ENCODE measurements at places on chromosomes 5 and 9. TPM values are rescaled to one million over a fixed set of nuclear protein-coding genes. Genes with fewer than 3 reads are reported as not detected.

WNT8A gene
- total RNA-seq: not detected

GRCh38 chr5:24591426-24591825 lies 53.4 kb downstream of the CDH10 start:
- DNase-seq: no peak

DNA sequence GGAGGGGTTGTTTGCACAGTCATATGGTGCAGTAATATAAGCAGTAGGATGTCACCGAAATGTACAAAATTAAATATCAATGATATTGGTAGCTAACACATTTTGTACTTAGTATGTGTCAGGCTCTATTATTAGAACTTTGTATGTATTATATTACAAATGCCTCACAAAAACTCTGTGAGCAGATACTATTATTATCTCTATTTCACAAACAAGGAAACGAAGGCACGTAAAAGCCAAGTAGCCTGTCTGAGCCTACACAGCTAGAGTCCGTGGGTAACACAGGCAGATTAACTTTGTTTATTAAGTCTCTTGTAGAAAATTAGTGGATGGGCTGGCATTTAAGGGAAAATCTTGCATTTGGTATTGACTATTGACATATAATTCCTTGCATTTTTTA lies 284.3 kb upstream of the DAB2 start:
- no peak for DNase-seq

GRCh38 chr9:76676857-76677256 lies 87.4 kb upstream of the PCA3 start:
- no peak for DNase-seq

DNA sequence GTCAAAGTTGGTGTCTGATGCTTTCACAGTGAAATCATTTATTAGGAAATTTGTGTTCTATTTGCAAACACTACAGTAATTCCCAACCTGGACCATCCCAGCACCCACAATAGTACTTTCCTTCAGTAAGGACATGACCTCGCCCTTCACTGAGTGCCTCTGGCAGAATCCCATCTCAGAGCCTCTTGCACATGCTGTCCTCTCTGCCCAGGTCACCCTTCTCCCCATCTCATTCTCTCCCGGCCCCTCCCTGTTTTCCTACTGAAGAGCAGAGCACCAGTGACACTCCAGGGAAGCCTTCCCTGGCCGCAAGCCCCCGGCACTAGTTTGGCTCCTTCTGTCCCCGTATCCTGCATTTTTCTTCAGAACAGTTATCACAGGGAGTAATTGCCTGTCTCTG lies 220.4 kb downstream of the MAPKAP1 start:
- no peak for DNase-seq

CDC20B gene
- not detected for total RNA-seq

C5orf15 gene
- 25.0 TPM for total RNA-seq

- DNase-seq: no peak
Observed at GRCh38 chr5:79318935-79319614, 83.1 kb downstream of the JMY start.

DNA sequence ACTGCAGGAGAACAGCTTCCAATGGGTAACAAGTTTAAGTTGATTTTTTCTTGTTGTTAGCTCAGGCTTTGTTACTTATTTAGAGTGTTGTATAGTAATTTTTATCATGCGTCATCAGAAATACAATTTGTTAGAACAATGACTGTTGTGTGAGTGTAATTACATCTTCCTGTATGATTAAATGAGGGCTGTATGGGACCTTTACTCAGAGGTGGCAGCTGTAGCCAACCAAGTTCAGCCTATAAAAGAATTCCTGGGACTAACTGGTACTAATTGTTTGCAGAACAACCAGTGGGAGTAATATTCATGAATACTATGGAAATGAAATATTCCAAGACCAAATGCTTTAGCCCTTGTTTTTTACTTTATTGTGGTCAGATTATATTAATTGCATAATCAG lies 30.8 kb upstream of the TJP2 start:
- DNase-seq: no peak

DNA sequence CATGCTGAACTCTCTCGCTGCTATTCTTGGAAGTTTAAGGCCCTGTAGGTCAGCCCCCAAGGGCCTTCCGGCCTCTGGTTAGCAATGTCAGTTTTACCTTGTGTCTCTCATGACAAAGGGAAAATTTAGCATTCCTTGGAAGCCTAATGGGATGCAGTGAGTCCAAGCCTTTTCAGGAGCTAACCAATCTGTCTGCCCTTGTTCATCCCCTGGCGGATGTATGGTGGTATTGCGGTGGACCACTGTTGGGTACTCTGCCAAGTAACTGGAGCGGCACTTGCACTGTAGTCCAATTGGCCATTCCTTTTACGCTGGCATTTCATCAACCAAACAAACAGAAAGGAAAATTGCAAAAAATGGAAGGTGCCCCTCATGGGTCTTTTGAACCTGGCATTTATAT lies 318.4 kb upstream of the NMUR2 start:
- DNase-seq: peak; percentile 26

GRCh38 chr9:74245866-74246497 lies 251.2 kb upstream of the RORB start:
- DNase-seq: no peak

DNA sequence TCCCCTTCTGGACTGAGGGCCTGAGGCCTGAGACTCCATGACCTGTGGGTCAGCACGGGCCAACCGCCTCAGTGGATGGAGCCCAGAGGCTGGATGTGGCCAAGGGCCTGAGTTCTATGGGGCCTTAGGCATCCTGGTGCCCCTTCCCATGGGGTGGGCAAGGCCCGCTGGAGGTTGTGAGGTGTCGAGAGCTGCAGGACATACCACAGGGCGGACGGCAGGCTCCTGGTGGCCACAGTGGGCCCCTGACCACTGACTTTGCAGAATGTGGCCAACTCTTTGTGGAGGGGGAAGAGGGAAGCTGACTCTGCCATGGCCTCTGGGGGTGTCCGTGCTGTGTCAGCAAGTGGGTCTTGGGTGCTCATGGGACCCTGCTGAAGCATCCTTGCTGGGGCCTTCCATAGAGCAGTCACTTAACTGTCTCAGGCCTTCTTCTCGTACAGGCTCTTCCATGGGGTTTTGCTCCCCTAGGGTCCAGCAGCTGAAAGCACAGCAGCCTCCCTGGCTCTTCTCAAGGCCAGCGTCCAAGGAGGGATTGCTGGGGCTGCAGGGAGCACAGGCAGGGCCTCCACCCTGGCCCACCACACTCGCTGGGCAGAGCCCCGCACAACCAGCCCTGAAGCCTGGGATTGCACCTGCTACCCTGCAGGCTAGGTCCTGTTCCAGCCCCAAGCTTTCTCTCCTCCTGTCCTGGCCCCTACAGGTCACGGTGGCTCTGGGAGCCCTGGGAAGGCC lies 21.6 kb upstream of the SLC9A3 start:
- DNase-seq: no peak

GRCh38 chr5:121399879-121400278 lies 451.8 kb upstream of the FTMT start:
- no peak for DNase-seq

DNA sequence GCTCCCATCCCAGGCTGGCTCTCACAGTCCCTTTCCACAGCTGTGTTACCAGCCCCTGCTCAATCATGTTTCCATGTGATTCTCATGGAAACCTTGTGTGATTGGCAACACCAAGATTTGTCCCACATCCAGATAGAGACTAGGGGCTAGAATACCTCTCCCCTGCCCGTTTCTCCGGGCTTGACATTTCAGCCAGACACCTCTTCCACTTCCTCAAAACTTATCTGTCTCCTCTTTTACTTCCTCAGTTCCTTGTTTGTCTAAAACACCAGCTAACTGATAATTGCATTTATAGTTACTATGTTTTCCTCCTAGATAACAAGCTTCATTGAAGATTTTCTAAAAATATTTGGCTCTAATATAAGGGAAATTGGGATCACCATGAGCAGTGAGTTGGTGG lies 16.6 kb upstream of the KCNMB1 start:
- DNase-seq: no peak

DNA sequence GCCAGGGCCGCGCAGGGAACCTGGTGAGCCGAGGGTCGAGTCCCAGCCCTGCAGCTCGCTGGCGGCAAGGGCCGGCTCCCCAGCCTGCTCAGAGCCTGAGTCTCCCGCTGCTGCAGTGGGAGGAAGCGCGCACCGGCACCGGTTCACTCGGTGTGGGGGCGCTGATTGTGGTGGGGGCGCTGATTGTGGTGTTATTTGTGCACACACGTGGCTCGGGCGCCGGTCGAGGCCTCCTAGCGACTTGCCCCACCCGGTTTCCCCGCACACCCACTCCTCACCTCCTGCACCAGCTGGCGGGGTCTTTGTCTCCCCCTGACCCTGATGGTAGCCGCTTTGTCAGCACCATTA lies 266.7 kb downstream of the NSG2 start:
- no peak for DNase-seq

CDX1 gene
- total RNA-seq: 6.6 TPM

CDH9 gene
- not detected for total RNA-seq

PTPN3 gene
- total RNA-seq: 11.3 TPM

DNA sequence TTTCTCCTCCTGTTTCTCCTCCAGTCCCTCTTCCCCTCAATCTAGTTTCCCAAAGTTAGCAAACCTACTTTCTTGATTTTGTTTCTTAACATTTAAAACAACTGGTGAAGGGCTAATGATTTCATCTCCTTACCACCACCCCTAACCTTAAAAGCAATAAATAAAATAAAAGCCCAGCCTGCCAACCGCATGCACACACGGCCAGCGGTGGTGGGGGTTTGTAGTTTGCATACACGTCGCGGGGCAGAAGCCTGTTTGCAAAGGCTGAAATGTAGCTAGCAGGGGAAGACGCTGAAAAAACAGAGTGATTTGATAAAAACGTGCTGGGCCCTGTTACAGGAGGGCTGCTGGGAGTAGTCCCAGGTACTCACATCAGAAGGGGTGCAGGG lies 1.9 kb upstream of the DMRT2 start:
- no peak for DNase-seq

DNA sequence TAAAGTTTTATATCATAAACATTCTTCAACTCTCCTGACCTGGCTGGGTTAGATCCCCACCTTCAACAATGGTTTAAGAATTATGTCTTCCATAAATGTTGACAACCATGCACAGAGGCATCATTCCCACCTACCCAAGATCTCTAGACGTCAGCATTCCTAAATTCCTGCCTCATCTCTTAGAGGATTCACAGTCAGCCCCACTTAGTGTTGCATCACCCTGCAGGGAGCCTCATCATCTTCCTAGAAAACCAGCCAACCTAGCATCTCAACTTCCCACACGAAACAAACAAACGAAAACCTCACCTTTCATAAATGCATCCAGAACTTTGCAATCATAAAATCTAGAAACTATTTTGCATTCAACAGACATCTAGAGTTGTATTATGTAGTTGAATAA lies 816.1 kb upstream of the C9orf72 start:
- DNase-seq: no peak

DNA sequence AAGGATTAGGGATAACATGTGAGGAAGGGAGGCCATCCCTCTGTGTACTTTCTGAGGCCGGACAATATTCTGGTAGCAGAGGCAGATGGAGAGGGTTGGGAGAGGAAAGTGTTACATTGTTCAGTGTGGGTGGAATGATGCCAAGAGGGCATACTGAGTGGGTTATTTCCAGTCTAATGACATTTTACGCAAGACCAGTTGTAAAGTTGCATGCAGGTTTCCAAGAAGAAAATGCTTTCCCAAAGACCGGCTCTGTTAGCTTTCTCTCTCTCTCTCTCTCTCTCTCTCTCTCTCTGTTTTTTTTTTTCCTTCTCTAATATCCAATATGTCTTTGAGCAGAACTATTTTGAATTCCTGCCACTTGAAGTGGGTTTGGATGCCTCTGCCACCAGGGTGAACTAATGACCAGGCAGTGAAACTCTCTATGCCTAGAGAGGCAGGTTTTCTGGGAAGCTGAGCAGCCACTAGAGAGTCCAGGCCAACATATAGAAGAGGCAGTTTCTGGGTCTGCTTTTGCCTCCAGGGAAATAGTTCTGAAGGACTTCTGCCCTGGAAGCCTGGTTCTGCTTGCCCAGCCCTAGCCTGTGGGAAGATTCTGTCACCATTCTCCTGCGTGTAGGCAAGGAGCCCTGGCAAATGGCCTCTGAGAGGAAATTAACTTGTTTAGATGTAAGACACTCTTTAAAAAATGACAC lies 24.4 kb upstream of the ZNF366 start:
- no peak for DNase-seq

LPAR1 gene
- not detected for total RNA-seq

DNA sequence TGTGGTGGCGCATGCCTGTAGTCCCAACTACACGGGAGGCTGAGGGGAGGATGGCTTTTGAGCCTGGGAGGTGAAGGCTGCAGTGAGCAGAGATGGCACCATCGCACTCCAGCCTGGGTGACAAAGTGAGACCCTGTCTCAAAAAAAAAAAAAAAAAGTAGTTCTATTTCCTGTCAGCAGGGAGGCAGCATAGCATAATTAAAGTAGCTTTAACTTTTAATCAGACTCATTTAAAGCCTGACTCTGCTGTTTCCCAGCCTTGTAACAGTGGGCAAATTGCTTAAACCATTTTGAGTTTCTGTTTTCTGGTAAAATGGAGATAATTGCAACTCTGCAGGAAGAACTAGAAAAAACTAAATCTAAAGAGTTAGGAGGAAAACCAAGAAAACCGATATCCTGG lies 31.2 kb downstream of the CNOT6 start:
- no peak for DNase-seq

GRCh38 chr5:142770650-142771609 lies 753 bp downstream of the ARHGAP26 start:
- peak; percentile 74 for DNase-seq

GRCh38 chr5:172441262-172441751 lies 13.0 kb downstream of the SH3PXD2B start:
- no peak for DNase-seq

GRCh38 chr5:137470111-137470920 lies 28.8 kb downstream of the SPOCK1 start:
- DNase-seq: no peak

ORM2 gene
- not detected for total RNA-seq

DNA sequence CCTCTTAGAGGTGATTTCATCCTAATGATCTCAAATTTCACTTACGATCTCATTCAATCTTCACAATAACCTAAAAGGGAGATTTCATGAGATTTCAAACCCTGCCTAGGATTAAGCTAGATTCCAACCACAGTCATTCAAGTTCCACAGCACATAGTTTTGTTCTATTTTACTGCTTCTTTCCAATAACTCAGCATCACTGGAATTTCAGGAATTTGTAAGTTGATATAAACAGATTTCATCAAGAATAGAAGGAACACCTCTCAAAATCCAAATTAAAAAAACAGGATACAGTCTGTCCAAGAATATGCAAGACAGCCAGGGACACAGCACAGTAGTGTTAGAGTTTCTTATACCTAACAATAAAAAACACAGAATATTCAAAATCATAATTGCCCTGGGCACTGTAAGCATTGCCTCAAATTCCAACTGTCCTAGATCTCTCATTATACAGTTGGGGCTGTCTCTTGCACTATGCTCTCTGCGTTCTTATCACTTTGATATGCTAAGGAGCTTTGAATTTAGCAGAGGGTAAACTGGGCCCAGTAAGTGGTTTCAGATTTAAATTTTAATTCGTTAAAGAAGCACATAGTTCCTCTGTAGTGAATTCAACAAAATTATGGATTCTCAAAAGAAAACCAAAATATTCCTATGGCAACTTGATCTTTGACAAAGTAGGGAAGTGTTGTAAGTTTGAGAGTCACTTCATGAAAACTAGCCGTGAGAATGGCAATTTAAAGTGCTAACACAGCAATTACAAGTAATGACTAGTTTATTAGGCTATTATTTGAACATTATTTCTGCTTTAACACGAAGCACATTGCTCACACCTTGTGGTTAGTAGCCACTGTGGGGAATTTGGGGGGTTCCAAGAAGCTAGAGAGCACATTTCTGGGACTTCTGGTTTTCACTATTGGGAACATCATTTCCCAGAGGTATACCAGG lies 478.6 kb upstream of the C9orf72 start:
- DNase-seq: no peak
